Left cardiac atrium (tissue), 4 donors: ENCODE measurements at places on chromosomes 6 and 20. TPM values are rescaled to one million over a fixed set of nuclear protein-coding genes. Genes with fewer than 3 reads are reported as not detected.

GRCh38 chr20:37969949-37970855 is 63.1 kb downstream of the TTI1 start:
- no peak for DNase-seq

- no peak for DNase-seq
Measured at GRCh38 chr6:5274231-5274630, 12.9 kb downstream of the FARS2 start.

- DNase-seq: peak; percentile 40
Measured at GRCh38 chr20:23257848-23258746, 92.5 kb upstream of the NXT1 start.

DNA sequence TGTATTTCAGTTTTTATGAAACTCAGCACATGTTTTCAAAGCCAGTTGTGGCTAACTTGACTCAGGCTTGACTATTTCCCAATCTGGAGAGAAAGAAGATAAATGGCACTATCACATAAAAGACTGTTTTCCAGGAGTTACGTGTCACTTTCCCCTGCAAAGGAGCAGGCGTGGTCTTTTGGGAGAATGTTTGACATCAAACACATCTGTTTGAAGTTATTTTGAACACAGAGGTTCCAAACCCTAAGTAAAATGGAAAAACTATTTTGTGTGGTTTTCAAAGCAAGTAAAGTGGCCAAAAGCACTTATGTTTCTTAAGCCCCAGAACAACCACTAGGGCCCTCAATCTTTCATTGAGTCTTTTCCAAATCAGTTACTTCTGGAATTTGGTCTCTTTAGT is 89.7 kb downstream of the FOXF2 start:
- no peak for DNase-seq

DNA sequence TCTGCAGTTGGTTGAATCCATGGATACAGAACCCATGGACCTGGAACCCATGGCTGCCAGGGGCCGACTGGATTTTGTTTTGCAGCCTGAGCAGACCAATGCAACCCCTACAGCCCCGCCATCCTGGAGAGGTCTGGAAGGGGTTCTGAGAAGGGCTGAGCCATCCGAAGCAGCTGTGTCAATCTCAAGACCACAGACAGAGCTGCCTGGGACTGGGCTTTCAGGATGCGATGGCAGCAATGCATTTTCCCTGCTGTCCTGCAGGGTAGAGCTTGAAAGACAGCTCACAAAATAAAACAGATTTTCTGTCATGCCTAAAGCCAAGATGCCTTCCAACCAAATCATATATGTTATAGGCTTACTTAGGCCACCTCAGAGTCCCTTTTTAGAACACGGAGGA is 125.8 kb upstream of the NXT1 start:
- DNase-seq: no peak

GRCh38 chr20:4554346-4554745 is 167.4 kb upstream of the PRND start:
- no peak for DNase-seq

DNA sequence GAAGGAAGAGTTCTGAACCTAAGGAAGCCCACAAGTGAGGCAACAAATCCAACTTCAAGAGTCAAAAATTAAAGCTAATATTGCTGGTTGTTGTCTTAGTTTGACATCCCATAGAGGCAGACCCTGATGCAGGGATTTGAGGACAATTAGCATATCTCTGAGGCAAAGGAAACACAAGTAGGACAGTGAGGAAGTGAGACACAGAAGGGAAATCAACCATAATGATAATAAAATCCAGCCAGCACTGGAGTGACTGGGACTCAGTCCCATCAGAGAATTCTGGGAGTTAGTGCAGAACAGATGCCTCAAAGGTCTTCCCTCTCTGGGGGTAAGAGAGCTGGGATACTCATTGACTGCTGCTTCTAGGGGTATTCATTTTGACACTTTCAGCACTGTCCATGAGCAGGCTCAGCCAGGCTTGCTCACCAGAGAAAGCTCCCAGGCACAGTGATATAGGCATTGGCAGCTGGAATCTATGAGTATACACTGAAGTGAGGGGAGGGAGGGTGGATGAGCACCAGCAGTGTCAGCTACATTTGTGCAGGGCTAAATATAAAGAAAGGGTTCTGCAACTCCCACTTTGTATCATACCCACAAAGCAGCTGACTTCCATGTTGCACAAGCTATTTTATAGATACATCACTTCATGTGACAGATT is 43.4 kb upstream of the SPTLC3 start:
- no peak for DNase-seq

- DNase-seq: no peak
Measured at GRCh38 chr6:50891290-50891689, 72.6 kb downstream of the TFAP2B start.

DNA sequence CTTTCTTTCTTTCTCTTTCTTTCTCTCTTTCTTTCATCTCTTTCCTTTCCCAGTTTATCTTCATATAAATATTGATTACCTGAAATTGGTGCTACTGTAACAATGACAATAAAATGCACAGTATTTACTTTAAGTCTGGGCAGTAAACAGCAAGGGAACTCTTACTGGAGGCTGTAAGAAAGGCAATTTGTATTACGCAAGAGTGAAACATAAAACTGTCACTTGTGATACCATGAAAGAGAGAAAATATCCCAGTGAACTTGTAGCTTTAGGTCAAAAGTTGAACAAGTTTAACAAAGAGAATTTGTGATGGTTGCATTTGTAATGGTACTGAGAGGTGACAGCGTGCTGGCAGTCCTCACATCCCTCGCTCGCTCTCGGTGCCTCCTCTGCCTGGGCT is 80.0 kb downstream of the EYS start:
- DNase-seq: no peak

DNA sequence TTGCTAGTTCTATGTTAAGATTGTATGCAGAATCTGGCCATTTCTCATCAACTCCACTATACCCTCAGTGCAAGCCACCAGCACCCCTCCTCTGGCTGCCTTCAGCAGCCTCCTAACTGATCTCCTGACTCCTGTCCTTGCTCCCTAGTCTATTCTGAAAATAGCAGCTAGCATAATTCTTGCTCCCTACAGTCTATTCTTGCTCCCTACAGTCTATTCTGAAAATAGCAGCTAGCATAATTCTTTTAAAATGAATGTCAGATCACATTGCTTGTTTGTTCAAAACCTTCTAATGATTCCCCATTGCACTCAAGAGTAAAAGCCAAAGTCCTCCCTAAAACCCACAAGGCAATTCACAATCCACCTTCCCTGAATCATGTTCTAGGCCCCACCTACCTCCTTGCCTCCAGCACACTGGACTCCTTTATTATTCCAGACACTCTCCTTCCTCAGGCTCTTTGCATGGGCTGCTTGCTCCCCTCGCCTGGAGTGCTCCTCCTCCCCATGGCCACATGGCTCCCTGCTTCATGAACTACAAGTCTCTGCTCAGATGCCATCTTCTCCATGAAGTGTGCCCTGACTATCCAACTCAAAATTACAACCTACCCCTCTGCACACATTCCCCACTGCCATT is 164.2 kb upstream of the TNFAIP3 start:
- DNase-seq: no peak

- DNase-seq: no peak
Measured at GRCh38 chr6:146948790-146949342, 255.4 kb upstream of the STXBP5 start.

DNA sequence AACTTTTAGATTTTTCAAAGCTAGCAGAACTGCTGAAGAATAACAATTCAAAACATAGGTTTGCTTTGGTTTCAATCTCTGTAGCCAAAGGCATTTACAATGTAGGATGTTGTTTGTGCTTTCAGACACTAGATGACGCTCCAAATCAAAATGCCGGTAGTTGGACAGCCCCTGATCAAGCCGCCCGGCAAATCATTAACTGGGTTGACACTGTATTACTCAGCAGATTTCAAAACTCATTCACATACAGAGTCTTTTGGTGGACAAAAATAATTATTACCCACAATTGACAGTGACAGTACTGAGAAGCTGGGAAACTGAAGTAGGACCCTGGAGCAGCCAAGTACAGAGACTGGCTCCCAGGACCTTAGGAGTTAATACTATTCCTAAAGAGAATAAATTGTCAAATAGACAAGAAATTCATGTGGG is 21.3 kb upstream of the HFE start:
- peak; percentile 66 for DNase-seq

GRCh38 chr20:13841206-13841605 is 56.4 kb downstream of the NDUFAF5 start:
- DNase-seq: no peak

DNA sequence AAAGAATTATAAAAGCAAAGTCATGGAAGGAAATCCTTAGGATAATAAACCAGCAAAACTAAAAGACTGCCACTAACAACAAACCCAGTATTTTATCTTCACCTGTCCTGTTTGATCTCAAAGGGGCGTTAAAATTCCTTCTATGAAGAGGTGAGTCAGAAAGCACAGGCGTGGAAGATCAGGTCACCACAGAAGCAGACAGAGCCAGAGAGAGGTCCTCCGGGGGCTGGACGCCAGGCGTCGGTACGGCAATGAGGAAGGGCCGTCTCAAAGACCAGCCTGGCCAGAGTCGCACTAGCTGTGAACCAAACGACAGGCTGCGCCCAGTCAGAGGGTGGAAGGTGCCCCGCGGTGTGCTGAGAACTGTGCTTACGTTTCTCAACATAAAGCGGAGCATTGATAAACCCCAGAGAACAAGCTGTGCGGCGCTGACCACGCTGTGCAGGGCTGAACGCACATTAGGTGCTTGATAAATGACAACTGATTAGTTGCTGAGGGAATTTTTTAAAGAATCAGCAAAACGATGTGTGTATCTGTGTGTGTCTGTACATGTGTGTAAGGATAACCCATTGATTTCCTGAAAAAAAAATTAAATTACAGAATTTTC is 85.6 kb downstream of the RNASET2 start:
- DNase-seq: no peak

The CAGE1 gene
- 0.06 TPM for total RNA-seq

The TMEM74B gene
- 6.4 TPM for total RNA-seq

The CGA gene
- total RNA-seq: 5.6 TPM

The CRISP3 gene
- not detected for total RNA-seq
